ENCODE measurements at places on chromosomes 7 and 10.

- DNase-seq: no peak
These were observed 47.4 kb downstream of the JAZF1 start for GRCh38 chr7:28132959-28133870.

DNA sequence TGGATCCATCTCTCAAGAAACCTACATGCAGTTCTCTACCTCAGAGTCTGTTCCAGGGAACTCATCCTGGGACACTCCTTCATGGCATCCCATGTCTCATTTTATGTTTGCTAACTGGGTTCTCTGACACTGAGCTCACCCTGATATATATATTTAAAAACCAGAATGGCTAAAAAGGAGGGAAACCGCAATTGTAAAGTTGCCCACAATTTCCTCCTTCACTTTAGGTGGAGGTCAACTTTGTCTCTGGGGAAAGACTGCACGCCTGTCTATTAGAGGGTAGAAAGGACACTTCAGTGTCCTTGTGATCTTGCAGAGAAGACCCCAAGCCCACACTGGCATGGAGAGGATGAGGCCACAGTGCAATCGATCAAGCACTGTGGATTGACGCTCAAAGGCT lies 131.7 kb downstream of the TEX36 start:
- DNase-seq: no peak

DNA sequence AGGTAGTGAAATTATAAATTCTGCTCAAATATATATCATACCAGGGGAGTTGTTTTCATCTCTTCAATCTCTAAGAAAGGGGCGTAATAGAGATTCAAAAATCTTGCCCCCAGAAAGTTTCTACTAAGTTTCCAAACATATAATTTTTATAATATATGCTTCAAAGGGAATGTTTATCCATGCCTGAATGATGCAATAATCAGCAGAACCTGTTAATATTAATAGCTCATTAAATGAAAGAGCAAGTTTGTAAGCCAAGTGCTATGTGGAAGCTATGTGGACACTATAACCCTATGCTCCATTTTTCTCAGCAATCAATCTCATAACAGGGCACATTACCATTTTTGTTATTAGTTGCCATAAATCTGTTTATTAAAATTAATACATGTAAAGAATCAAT lies 25.3 kb downstream of the VPS41 start:
- DNase-seq: no peak

DNA sequence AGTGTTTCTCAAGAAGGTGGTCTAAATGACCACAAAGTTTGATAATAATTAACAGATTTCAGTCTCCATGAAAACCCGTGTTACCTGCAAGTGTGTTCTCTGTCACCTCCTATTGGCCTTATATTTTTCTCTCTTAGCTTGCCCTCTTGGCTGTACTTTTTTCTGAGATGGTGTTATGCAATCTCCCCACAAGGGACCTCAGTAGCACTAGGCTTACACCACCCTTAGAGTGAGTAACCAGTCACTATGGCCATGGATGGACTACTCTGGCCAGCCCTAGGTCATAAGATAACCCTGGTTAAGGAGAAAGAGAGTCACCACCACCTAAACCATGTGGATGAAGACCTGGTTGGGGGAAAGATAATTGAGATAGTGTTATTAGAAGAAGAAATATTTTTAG lies 76.8 kb downstream of the NPSR1 start:
- no peak for DNase-seq

GRCh38 chr7:140889645-140890044 lies 35.1 kb downstream of the BRAF start:
- no peak for DNase-seq

DNA sequence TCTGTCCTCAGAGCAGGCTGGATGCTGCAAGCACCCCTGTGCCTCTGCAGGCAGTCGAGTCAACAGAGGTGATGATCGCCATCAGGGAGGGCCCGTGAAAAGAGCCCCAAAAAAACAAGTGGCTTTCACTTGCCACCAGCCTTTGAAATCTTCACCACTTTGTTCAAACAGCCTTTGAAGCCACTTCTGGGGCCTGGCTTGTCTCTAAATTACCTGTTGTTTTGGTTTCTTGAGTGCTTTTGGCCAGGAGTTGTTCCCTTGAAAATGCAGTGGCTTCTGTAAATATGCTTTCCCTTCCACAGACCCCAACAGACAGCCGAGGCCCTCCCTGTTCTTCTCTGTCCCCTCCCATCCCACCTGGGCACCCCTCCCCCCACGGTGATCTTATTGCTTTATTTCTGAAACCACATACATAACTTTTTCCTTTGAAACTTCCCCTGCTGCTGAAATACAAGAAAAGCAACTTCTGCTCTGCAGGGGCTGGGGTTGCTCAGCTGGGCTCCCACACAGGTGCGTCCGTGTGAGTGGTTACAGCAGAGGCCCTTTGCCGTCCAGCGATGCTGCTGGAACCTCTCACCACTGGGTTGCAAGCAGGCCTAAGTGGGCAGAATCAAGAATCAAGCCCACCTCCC lies 283.8 kb upstream of the SHH start:
- DNase-seq: no peak

DNA sequence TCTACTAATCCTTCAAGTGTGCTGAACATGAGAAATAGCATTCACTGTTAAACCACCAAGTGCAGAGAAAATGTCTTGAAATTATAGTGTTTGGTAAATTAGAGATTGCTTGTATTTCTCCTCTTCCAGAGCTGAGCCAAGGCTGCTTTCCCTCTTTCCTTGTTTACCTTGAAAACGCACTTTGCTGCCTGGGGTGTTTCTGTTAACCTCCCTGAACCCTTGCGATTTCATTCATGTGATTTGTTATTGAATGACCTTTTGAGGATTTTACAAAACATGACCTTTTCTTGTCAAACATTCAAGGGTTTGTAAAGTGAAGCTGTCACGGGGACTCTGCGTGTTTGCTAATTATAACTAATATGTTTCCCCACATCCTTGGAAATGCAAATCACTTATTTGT lies 169.4 kb downstream of the LRMDA start:
- no peak for DNase-seq

- no peak for DNase-seq
These were observed 155.8 kb downstream of the NRF1 start for GRCh38 chr7:129767120-129768015.

DNA sequence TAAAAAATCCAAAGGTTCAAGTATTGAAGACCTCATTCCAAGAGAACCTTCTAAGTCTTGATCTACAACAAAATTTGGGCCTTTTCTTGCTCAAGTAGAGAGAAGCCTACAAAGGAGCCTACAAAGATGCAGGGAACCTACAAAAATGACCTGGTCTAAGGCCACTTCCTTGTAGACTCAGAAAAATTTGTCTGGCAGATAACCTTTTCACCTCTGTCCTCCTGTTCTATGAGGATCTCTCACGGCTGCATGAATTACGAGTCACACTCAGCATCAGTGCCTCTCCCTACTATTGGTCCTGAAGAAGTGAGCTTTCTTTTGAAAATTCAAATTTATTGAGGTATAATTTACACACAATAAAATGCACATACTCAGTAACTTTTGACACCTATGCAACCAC lies 29.3 kb downstream of the CCNJ start:
- no peak for DNase-seq

- DNase-seq: no peak
These were observed 54.1 kb upstream of the AFAP1L2 start for GRCh38 chr10:114458216-114458920.

DNA sequence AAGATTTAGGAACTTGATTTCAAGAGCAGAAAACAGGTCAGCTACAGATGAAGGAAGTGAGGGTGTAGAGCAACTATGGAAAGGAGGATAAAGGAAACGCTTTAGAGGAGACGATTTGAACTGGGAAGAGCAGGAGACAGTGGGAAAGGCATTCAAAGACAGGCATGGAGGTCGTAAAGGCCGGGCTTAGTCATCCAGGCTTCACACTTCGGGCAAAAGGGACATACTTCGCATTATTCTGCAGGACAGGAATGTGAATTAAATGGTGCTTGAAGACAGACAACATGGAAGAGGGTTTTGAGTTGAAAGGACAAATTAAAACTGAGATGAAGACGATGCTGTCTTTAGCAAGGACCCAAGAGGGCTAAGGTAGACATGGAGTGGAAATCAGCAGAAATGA lies 8.1 kb downstream of the FAM171A1 start:
- DNase-seq: no peak

GRCh38 chr7:27105301-27106031 lies 3.0 kb upstream of the HOXA2 start:
- no peak for DNase-seq

DNA sequence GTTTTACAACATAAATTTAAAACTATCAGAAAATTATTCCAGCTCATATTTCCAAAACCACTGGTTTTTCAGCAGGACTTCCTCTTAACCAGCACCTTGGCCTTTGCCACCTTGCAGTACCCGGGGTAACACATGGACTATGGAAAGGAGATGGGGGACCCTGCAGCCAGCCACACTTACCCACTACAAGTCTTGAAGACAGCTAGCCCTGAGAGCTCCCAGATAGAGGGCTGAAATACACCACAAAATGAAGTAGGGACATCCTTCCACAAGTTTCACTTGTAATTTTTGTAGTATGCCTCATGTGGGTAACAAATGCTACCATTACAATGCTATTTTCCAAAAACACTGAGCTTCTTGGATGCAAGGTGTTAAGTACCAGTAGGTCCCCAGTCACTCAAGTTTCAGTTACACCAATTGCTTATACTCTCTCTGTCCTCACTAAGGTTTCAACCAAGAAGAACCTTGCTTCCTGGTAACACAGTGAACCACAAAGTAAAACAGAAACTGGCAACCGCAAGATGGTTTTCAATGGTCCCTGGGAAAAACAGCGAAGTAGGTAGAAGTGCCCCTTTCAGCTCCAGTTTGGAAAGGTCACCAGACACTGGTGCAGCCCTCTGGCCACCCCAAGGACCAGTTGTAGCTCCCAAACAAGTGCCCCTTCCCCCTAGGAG lies 110.9 kb downstream of the SGMS1 start:
- no peak for DNase-seq

- DNase-seq: no peak
These were observed 126.9 kb downstream of the TACC2 start for GRCh38 chr10:122115874-122116273.

- no peak for DNase-seq
These were observed 70.6 kb upstream of the LEP start for GRCh38 chr7:128170461-128170860.

DNA sequence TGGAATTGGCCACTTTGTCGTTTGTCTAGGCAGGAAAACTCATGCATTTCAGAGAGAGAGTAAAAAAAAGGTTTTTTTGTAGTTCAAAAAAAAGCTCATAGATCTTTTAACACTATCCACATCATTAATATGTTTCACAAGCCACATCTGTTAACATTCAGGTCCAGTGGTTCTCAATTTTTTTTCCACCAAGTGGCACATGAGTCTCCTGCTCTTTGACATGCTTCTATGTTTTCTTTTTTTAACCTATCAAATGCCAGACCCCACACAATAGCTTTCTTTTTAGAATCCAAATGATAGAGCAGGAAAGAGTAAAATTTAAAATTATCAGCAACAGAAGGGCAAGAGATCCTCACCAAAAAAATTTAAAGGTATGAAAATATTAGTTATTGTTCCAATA lies 20.3 kb downstream of the NOD1 start:
- DNase-seq: no peak

GRCh38 chr10:91887272-91888076 lies 21.8 kb downstream of the FGFBP3 start:
- no peak for DNase-seq

GRCh38 chr7:92075455-92076158 lies 58.7 kb downstream of the CYP51A1 start:
- DNase-seq: no peak

DNA sequence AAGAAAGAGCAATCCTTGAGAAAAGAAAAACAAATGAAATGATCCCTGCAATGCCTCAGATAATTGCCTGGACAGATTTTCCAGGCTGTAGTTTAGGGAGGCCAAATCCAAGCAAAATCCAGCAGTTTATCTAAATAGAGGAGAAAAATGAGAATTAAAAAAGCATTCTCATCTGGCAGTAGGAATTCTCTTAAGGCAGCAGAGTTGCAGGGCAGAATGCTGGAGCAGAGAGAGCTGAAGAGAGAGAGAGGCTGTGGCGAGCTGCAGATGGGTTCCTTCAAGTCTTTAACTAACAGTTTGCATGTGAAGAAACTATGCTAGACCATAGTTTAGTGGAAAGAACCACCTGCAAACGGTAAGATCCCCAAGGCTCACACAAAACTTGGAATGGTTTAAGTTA lies 6.0 kb upstream of the LIPA start:
- no peak for DNase-seq

- DNase-seq: no peak
These were observed 20.7 kb downstream of the GARIN1A start for GRCh38 chr7:128692623-128693270.

DNA sequence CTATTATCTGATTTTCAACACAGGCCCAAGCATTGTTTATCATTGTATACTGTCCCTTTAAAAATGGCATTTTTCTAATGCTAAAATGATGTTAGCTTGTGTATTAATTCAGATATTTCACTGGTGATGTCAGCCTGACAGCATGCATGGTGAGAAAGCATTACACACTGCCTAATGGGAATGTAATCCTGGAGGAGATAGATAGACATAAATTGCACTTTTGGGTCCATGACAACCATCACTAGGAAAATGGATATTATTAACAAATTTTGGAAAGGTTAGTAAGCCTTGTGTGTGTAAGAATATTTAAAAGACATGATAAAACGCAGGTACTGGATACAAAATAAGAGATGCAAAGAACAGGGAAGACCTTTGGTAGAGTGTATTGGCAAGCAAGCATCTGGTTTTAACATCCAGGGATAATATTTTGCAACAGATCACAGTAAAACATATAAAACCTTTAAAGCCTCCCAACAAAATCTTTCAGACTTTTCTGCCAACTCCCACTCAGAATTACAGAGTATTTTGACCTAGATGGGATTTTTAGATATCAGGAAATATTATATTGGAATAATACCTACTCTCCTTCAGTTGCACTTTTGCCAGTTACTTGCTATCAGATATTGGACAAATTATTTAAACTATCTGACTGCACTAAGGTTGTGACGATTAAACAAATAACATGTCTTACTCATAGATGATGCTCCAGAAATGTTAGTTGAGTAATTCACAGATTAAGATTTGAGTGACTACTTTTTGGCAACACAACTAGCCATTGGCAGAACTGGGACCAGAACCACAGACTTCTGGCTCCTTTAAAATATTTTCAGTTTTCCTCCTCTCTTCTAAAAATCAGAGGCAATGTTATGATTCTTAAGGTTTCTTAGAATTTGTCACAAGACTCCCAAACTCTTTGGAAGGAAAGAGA lies 291.6 kb upstream of the SEMA3C start:
- DNase-seq: no peak

GRCh38 chr10:3009341-3009740 lies 58.0 kb upstream of the PFKP start:
- DNase-seq: no peak

DNA sequence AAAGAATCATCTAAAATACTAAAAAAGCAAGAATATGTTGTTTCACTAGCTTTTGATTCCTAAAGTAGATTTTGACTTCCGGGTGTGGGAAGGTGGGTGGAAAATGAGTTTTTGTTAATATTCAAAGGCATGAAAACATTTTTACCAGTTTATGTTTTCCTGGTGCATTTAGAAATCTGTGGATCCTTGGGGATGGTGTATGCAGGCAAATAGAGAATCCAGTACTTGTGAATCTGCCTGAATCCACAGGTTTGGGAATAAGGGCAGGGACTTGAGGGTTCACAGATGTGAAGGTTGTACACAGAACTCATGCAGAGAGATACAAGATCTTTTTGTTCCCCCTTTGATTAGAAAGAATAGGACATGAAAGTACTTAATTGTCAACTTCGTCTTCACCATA lies 22.4 kb downstream of the AUTS2 start:
- DNase-seq: no peak
